ENCODE measurements at places on chromosomes 1 and 21. TPM values are rescaled to one million over a fixed set of nuclear protein-coding genes. Genes with fewer than 3 reads are reported as not detected.

The ASAP3 gene
- total RNA-seq, result 28.6 TPM

The EPHA10 gene
- total RNA-seq, result 0.58 TPM

The ANKRD35 gene
- total RNA-seq, result 0.02 TPM

The SPRR3 gene
- total RNA-seq, result not detected

The TRABD2B gene
- not detected for total RNA-seq

The LCK gene
- 0.83 TPM for total RNA-seq

The KCNK1 gene
- not detected for total RNA-seq

The SEC16B gene
- 5.3 TPM for total RNA-seq

The KLHDC7A gene
- total RNA-seq, result 1.8 TPM

The ALX3 gene
- not detected for total RNA-seq

The HSD11B1 gene
- not detected for total RNA-seq

The CGN gene
- 0.24 TPM for total RNA-seq

The ATP5PO gene
- 256 TPM for total RNA-seq

The TMEM82 gene
- total RNA-seq, result 0.97 TPM

The CLDN14 gene
- total RNA-seq, result 0.77 TPM

The SPRR1A gene
- total RNA-seq, result not detected

The FMN2 gene
- total RNA-seq, result not detected

The RCSD1 gene
- not detected for total RNA-seq

The CENPF gene
- total RNA-seq, result 128 TPM

The OR2M3 gene
- not detected for total RNA-seq

The ASCL5 gene
- total RNA-seq, result not detected

The FCRL6 gene
- not detected for total RNA-seq

The TFF3 gene
- total RNA-seq, result 7.9 TPM

The SPRR1B gene
- not detected for total RNA-seq

The ZBTB7B gene
- 15.5 TPM for total RNA-seq

The CRP gene
- total RNA-seq, result not detected

Data from HepG2 (cell line).